ENCODE measurements at places on chromosomes 6 and 20.

GRCh38 chr6:136236466-136237293 is 13.4 kb downstream of the MTFR2 start:
- no peak for DNase-seq

GRCh38 chr6:133609415-133610226 is 279.3 kb upstream of the TCF21 start:
- no peak for DNase-seq

DNA sequence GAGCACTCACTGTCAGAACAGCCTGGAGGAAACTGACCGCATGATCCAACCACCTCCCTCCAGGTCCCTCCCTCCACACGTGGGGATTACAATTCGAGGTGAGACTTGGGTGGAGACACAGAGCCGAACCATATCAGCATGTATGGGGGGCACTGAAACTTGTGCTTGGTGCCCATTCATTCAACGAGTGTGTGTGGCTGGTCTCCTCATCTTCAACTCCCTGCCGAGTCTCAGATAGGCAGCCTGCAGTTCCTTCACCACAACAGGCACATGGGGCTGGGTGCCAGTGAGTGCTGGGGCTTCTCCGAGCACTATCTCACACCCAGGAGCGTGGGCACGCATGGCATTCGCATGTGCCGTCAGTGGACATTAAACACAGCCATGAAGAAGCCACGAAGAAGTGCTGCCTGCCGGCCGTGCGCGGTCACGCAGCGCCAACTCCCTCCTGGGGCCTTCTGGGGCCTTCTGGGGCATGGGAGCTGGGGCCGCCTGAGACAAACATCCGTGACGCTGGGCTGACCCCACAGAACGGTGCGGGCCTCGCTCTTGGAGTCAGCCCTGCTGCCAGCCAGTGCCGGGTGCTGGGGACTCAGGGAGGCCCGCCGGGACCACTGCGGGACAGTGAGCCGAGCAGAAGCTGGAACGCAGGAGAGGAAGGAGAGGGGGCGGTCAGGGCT is 714 bp upstream of the RTEL1 start:
- DNase-seq, result no peak

DNA sequence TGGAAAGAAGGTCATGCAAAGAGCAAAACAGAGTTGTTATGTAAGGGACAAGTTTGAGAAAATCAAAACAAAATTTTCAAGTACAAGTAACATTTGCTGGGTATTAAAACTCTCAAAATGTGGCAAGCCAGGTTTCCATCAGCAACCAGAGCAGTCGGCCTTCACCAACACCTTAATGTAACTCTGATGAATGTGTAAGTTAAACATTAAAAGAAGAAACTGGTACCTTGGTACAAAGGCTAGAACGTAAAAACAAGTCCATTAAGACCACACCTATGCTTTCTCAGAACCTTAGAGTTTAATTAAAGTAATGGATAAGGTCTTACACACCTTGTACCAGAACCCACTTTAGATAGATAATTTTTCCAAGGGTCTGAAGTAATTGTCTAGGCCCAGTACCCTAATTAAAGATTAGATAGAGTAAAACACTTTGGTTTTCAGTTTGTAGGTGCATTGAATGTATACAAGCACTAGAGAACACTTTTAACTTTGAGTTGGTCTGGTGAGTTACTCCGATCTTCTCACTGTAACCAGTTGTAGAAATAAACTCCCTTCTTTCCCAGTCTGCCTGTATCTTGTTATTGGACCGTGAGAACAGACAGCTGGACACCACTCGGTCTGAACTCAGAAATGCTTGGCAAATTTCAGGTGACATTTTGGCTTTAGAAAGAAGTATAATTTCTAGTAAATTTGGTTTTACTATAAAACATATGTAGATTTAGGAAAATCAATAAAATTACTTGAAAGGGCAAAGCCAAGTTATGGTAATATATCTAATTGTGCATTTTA is 319.4 kb downstream of the HTR1B start:
- no peak for DNase-seq

DNA sequence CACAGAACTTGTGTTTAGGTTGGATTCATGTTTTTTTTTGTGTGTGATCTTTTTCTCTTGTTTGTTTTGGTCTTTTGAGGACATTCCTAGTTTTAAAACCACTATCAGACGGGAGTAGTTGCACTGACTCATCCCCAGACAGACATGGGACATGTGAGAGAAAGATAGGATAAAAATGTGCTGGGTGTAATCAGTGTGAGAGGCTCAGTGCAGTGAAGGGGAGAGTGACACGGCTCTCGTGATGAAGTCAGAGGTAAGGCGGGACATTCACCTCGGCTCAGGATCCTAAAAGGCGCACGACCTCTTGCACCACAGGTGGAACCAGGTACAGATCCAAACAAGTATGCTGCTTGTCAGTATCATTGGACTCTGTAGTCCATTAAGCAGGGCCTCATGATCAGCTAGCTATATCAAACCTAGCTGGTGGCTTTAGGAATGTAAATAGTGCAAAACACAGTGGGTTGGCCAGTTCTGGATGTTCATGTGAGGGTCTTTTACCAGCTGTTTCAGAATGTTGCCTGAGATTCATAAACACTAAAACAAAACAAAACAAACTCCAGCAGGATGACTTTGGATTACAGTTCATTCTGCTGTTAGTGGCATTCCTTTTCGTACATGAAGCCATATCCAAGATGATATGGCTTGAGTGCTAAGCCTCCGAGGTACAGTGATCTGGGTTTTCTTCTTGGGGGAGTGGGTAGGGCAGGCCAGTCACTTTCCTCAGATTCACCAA is 18.0 kb downstream of the FOXO3 start:
- no peak for DNase-seq

- DNase-seq, result no peak
These were observed 15.1 kb downstream of the BMP7 start for GRCh38 chr20:57251344-57251743.

GRCh38 chr6:17292600-17293133 is 11.5 kb downstream of the RBM24 start:
- no peak for DNase-seq

DNA sequence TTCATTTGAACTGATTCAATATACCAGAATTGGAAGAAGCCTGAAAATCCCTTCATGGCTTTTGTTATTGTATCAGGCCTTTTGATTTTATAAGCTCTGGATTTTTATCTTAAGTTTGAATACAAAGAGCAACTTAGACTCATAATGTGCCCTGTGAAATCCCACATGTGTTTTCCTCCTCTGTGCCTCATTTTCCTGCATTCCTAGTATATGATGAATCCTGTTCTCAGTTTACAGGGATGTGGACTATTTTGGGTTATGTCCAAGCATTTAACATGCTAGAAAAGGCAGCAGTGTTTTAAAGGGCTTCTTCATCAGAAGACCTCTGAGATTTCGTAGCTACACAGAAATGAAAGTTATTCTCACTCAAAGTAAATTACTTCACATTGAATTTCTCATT is 455.0 kb downstream of the RFPL4B start:
- DNase-seq, result no peak

DNA sequence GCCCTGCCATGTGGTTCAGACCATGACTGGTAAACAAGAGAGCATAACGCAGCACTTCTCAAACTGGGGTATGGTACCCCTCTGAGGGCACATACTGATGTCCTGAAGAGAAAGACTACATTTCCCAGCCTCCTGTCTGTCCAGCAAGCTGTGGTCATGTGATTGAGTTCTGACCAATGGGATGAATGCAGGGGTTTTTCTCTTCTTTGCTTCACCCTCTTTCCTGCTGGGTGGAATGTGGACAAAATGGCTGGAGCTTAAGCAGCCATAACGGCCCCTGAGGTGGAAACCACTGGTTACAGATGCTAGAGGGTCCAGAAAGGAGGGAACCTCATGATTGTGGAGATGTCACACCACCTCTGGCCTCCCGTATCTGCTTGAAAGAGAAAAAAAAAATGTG is 19.4 kb upstream of the KCNB1 start:
- DNase-seq, result no peak

DNA sequence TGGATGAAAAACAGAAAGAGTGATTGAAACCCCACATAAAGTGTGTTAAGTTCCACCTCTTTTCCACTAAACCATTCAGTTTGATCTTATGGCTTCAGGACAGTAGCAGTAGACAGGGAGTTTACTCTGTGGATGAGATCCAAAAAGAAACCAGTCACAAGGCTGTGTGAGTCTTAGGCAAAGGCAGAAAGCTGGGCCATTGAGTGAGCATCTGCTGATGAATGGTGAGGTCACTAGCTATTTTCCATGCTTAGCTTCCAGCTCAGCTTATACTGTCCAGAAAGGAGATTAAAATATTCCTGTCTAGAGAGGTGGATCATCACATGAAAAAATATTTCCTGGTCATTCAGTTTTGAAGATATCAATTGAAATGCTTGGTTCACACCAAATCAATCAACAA is 1643.9 kb downstream of the HACE1 start:
- DNase-seq, result no peak

GRCh38 chr6:169368200-169368599 is 114.6 kb upstream of the THBS2 start:
- DNase-seq, result no peak

DNA sequence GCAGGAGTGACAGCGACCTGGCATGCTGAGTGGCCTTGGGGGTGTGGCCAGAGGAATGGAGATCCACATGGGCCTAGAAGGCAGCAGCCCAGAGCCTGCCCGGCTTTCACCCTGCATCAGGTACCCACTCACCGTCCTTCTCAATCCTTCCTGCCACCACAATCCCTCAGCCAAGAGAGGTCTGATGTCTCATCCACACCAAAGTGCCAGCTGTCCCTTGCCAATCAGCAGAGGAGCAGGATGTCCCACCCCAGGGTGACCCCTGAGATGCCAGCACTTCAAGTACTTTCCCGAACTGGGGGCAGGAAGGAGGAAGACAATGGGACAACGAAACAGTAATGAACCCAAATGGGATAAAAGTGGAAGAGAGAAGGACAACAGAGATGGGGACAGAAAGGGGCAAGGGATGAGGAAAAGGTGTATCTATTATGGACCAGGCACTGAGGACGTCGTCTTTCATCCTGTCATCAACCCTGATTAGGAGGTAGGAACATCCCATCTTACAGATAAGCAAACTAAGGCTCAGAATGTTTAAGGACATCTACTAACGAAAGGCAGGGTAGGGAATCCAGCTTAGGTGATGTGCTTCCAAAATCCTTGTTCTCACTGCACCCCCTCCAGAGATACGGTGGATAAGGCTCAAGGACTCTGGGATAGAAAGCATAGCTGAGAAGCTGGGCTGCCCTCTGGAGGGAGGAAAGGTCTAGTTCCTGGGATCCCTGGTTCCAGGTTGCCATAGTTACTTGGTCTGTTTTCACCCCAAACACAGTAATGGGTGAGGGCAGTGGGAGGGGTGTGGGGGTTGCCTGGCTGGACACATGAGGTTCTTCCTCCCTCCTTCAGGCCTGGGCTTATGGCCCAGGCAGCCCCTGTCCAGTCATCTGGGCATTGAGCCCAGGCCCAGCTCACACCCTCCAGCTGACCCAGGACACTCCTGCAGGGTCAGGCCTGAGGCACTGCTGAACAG is 4.5 kb upstream of the TNXB start:
- DNase-seq, result no peak
